ENCODE measurements at places on chromosomes 4 and X.
A peak's percentile ranks its signal among the peaks of the same experiment; 100 is the strongest.

DNA sequence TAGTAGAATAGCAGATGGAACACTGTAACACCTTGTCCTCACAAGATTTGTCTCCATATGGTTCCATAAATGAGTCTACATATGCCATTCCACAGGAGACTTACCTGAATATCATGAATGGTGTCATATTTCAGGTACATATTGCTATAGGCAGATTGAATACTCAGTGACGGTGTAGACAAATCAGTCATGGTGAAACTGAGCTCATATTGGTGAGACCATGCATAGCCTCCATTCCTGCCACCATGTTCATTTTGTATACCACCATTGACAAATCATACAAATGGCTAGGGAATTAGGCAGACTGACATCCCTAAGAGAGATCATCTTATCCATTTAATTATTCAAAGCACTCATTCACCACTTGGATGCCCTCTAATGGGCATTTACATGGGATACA, 38.0 kb upstream of the SPP1 start:
- DNase-seq: no peak

GRCh38 chr4:53656421-53656981, 65.2 kb upstream of the LNX1 start:
- DNase-seq: peak; percentile 19

- DNase-seq: no peak
Observed at GRCh38 chrX:531611-531936, 99.0 kb upstream of the SHOX start.

GRCh38 chr4:97605932-97606331, 537.3 kb downstream of the STPG2 start:
- peak; percentile 12 for DNase-seq

- peak; percentile 5 for DNase-seq
Observed at GRCh38 chrX:81890521-81890920, 688.6 kb downstream of the SH3BGRL start.

GRCh38 chr4:109040441-109040840, 262.0 kb downstream of the COL25A1 start:
- DNase-seq: peak; percentile 4

- DNase-seq: no peak
Observed at GRCh38 chr4:118081434-118081833, 47.1 kb downstream of the NDST3 start.

GRCh38 chrX:127190381-127190780, 370.9 kb downstream of the PRR32 start:
- DNase-seq: no peak

DNA sequence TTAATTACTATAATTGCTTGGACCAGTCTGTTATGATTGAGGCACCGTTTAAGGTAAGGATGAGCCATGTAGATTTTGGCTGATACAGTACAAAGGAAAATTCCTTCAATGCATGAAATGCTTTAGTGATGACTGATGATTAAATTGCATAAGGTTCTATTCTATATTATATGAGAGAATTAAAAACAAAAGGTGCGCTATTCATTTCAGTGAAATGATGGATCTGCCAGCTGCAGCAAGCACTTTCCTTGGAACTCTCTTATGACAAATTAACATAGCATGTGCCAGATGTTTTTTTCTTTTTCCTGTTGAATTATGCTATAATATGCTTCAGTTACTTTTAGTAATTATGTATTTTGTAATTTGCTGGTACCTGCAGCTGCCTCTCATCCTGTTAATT, 98.5 kb downstream of the JADE1 start:
- no peak for DNase-seq

- no peak for DNase-seq
Observed at GRCh38 chrX:12617241-12617640, 174.0 kb upstream of the PRPS2 start.

- DNase-seq: no peak
Observed at GRCh38 chrX:151695583-151696340, 504 bp downstream of the PRRG3 start.

GRCh38 chr4:81096566-81096965, 66.1 kb downstream of the BMP3 start:
- DNase-seq: no peak

DNA sequence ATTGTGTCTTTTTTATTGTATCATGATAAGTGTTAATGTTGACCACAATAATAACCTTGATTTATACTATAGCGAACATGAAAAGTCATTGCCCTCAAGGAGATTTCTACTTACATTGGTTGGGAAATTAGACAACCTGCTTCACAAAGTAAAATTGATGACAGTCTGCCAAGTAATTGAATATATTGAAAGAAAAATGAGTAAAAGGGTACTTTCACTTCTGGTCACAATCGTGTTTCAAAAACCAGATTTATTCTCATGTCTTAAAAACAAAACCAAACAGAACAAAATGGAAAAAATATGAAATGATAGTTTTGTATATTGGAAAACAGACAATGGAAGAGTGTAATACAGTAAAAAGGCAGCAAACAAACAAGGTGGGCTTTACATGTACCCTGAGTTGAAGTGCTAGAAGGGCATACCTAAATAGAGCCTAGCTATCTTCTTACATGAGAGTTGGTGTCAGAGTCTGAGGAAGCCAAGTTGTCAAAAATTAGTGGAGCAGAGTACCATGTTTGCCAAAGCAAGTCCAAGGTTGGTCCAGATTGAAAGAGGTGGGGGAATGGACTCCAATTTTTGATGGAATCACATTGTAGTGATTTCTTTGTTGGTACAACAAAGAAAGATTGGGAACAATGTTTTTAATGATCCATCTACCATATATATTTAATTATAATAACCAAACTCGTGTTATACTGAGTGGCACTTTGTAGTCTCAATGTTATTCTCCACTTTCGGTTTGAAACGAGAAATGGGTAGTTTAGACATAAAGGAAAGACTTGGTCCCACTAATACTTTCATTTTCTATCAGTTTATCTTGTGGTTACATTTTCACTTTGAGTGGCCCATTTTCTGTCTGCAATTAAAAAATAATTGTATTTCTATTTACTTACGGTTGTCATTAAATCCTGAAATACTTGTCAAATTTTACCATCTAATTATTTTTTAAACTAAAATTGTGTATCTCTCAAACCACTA, 775.6 kb downstream of the STIM2 start:
- no peak for DNase-seq

GRCh38 chrX:136210806-136211205, 40.4 kb downstream of the MAP7D3 start:
- no peak for DNase-seq

DNA sequence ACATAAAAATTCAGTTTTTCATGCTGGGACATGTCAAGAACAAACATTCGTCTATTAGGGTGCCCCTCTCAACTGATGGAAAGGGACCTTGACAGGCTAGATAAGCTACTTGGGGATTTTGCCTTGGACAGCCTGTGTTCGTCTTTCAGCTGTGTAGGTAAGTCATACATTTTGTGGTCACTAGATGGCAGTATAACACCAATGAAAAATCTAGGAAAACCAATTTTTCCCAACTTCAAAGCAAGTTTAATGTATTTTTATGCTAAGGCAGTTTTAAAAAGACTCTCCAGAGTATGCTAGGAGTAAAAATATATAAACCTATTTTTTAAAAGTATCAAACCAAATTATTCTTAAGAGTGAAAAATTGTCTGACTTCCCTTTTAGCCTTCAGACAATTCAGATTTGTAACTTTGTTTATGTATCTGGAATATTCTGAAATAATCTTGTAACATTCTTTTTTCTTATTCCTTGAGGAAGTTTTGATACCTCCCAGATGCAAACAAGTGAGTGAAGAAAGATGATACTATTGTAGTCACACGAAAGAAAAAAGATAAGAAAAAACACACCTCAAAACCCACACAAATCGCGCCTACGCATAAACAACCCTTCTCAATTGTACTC, 158.3 kb downstream of the CPE start:
- peak; percentile 77 for DNase-seq

Measured in PC-3 (cell line).